Foreskin keratinocyte (primary cell): ENCODE measurements at places on chromosomes 11 and 22. TPM values are rescaled to one million over a fixed set of nuclear protein-coding genes. Genes with fewer than 3 reads are reported as not detected.
A peak's percentile ranks its signal among the peaks of the same experiment; 100 is the strongest.

The HBB gene
- not detected in 2 replicates for polyA plus RNA-seq

DNA sequence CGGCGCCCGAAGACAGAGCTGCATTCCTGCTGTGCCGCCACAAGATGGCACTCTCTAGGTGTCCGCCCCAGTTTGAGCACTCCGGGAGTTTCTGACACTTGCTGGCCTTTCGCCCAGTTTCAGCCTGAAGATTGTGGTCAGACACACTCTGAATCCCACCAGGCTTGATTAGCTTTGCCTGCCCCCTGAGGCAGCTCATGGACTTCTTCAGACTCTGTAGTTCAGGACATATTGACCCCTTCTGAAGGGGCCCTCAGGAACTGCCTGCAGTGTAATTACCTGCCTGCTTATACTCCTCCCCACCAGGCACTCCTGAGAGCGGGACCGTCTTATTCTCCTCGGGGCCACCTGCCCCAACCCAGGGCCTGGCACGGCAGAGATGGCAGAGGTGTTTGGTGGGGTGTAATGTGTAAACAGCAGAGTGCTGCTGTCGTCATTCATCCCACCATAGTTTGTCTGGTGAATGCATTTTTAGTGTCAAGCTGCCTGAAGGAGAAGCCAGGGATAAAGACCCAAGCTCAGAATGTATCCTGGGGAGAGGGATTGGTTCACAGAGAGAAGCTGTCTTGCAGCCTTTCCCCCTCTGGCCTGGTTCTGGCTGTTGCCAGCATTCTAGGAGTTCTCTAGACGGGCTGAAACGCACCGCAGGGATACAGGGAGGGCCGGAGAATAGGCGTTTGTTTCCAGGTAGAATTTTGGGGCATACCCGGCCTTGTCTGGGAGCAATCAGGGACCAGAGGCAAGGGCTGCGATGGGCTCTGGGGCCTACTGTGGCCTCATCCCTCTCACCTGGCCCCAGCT is 46.4 kb downstream of the EIF3F start:
- DNase-seq, result no peak

GRCh38 chr22:30600921-30601320 is 6.1 kb upstream of the TCN2 start:
- DNase-seq, result no peak

DNA sequence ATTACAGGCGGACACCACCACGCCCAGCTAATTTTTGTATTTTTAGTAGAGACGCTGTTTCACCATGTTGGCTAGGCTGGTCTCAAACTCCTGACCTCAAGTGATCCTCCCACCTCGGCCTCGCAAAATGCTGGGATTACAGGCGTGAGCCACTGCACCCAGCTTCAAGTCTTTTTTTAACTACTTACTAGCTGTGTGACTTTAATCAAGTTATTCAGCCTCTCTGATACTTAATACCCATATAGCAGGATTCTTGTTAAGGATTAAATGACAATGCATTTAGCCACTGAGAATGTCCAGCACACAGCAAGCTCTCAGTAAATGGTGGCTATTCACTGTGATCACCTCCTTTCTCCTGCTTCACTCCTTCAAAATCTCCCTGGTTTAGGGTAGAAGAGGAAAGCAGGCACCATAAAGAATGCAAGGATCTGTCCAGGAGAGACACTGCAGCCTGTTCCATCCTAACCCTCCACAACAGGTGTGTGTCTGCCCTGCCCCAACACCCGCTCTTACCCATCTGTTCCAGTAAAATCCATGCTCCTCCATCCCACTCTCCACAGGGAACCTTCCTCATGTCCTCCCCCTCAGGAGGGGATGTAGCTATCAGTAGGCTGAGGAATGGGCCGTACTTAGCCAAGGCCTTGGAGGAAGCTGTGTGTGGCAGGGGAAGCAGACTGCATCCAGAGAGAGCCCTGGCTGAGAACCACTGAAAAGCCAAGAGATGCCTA is 69.3 kb downstream of the MICAL3 start:
- DNase-seq, result no peak

GRCh38 chr22:45631140-45631840 is 40.3 kb upstream of the ATXN10 start:
- DNase-seq, result no peak

- no peak for DNase-seq
These were observed 869.4 kb downstream of the DLG2 start for GRCh38 chr11:84757711-84758110.

DNA sequence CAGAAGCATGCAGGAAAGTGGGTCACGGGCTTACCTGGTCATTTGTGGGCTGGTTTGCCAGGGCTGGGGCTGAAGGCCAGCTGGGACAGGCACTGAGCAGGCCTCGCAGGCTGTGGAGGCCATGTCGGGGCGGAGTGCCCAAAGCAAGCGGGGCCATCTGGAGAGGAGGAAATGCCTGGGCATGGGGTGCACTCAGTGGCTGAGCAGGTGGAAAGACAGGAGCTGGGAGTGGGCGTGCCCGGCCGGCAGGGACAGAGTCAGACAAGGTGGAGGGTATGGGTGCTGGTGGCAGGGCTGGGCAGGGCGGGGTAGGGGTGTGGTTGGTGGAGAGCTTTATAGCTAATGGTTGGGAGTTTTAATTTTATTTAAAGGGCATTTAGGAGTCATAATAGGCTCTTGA is 27.4 kb downstream of the DAGLA start:
- DNase-seq, result no peak

DNA sequence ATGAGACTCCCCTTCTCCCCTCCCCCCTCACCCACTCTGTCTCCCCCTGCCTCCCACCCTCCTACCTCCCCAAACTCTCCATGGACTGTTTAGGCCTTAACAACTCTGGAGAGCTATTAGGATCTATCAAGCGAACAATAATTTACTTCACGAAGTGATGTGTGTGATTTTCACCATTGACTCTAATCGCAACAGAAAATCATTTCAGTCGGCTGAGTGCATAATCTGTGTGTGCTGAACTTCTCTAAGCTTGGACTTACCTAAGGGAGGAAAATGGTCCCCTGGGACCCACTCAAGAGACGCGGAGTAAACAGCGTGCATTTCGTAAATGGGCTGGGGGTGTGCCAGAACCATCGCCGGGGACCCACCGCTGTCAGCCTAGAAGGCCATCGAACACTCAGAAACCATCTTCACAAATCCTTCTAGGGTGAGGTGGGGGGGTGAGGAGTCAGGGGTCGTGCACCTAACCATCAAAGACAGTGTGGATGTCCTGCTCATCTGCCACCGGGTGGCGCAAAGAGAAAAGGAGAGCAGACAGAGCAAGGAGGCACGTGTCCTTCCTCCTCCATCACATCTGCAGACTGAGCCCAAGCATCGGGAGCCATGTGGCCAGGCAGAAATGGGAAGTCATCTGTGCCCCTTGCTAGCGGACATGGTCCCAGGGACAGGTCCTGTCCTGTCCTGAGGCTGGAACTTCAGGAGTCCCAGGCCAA is 62.1 kb upstream of the NUP50 start:
- no peak for DNase-seq

GRCh38 chr11:11481371-11481770 is 128.3 kb upstream of the CSNK2A3 start:
- no peak for DNase-seq

The NXPE1 gene
- polyA plus RNA-seq, result not detected in 2 replicates

- DNase-seq, result peak; percentile 2
These were observed 59.6 kb downstream of the ATXN10 start for GRCh38 chr22:45731041-45731797.

The DRD4 gene
- 0.10 TPM in 1 of 2 replicates, not detected in the other for polyA plus RNA-seq

GRCh38 chr11:40054631-40055030 is 1404.8 kb downstream of the LRRC4C start:
- no peak for DNase-seq

The SCGB1D2 gene
- not detected in 2 replicates for polyA plus RNA-seq

GRCh38 chr11:107824668-107825369 is 33.8 kb downstream of the SLC35F2 start:
- no peak for DNase-seq

The ADAMTS15 gene
- 0.25 and 0.75 TPM in 2 replicates for polyA plus RNA-seq

DNA sequence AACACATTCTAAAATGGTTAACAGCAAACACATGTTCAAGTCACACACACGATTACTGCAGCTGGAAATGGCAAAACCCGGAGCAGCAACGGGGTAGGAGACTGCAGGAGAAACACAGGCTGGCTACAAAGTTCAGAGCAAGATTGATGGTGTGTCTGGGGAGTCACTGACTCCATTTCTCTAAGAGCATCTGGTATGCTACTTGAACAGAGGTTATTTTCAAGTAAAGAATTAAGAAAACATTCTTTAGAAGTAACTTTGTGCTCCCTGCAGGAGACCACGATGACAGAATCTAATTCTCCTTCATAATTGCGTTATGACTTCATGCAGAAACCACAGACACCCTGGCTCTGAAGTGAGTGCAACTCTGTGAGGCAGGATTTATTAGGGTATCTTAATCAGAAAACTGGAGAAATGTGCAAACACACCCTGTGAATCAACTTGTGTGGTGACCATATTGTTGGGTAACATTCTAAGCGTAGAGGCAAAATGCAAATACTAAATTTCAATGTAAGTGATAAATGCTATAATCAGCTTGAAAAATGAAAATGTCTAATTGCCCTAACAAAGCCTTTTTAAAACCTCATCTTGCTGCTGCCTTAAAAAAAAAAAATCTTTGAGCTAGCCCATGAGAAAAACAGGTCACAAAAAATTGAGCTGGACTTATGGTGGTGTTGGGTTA is 303.0 kb downstream of the CADM1 start:
- peak; percentile 16 for DNase-seq

DNA sequence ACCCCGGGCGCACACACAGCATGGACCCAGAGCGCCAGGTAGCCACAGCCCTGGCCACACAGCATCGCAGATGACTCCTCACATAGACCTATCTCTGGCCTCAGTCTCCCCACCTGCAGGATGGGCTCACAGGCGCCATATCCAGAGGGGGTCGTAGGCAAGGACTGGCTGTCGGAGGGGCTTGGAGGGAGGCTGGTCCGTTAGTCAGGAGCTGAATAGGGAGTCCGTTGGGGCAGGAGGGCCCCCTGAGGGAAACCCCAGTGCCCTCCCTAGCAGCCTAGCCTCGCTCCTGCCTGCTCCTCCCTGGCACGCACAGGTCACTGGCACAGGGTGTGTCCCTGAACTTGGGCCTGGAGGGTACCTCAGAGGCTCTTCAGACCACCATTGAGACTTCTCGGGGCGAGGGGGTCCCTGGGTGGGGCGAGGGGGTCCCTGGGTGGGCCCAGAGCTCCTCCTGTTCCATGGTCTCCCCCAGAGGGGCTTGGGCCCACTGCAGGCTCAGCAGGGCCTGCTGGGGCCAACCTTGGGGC is 2.0 kb downstream of the PLXNB2 start:
- DNase-seq, result no peak

DNA sequence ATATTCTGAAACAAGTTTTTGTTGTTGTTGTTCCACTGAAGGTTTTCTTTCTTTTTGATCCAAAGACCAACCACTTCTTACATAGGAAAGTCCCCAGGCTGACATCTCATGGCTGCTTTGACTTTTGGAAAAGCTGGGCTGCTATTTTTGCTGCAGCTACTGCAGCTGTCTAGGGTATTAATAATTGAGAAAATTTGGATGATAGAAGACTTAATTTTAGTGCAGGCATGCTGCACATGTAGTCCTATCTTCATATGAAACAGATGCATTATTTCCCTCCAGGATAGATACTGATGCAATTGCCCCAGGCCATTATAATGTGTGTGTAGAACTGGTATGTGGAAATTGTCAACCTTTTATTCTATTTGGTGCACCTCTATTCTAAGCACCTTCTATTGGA is 131.4 kb downstream of the NAV2 start:
- no peak for DNase-seq

GRCh38 chr11:870127-870413 is 27.4 kb downstream of the TSPAN4 start:
- no peak for DNase-seq
